ENCODE measurements at places on chromosomes 12 and 14. TPM values are rescaled to one million over a fixed set of nuclear protein-coding genes. Genes with fewer than 3 reads are reported as not detected.
A peak's percentile ranks its signal among the peaks of the same experiment; 100 is the strongest.

- H3K4me1 ChIP-seq = no peaks in the 10 kb centered on the region
- H3K27me3 ChIP-seq = no peaks in the 10 kb centered on the region
- no peak overlapping the region for H3K27ac ChIP-seq
- no peaks in the 10 kb centered on the region for H3K36me3 ChIP-seq
- no peak for DNase-seq
- H3K4me3 ChIP-seq = no peak overlapping the region
These were observed 61.7 kb upstream of the RFLNA start for GRCh38 chr12:124233041-124233796.

- no peaks in the 10 kb centered on the region for H3K36me3 ChIP-seq
- no peak overlapping the region for H3K4me3 ChIP-seq
- no peak for DNase-seq
- no peaks in the 10 kb centered on the region for H3K27me3 ChIP-seq
- H3K4me1 ChIP-seq = peaks cover 72% of the 10 kb centered on the region
These were observed 2.8 kb upstream of the PTMS start for GRCh38 chr12:6763380-6763779.

DNA sequence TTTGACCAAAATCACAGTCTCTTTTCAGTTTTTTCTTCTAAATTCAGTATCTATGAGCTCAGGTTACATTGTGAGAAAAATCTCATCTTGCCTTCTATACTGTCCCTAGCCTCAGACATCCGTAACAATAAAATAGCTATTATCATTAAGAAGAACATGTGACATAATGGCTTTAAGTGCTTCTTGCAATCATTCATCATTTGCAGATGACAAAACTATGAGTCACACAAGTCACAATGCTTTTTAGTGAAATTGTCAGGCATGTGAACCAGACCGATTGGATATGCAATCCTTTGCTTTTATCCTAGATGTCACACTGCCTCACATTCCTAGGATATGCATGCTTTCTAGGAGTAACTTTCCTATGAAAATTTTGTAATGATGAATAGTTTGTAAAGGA, 313.1 kb downstream of the SLC6A15 start:
- no peak overlapping the region for H3K27ac ChIP-seq
- H3K27me3 ChIP-seq = no peaks in the 10 kb centered on the region
- no peak overlapping the region for H3K4me3 ChIP-seq
- no peaks in the 10 kb centered on the region for H3K4me1 ChIP-seq

DNA sequence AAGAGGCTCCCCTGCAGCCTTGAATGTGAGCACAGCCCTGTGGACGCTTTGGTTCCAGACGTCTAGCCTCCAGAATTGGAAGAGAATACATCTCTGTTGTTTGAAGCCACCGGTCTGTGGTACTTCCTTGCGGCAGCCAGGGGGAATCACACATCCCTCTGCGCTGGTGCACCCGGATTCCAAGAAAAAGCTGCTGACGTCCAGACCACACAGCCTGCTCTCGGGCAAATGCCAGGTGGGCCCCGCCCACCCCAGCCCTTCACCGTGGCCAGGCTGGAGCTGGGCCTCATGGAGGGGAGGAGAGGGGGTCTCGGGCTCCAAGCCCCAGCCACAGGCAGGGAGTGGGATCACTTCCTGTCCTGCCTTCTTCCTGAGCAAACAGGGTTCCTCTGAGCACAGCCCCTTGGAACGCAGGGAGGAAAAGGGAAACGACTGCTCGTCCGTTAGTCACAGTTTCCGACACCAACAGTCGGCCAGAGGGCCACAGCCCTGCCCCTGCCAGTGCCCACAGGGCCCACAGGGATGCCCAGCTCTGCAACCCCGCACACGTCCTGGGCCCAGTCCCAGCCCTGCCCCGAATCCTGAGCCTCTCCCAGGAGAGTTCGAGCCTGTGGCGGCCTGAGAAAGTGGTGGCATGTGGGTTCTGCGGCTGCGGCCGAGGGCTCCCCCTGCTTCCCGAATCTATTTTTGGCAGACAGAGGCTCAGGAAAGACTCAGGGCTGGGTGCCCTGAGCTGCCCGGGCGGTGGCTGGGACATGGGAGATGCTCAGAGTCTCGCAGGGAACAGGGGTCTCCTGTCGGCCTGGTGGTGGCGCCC, 85.3 kb downstream of the RFLNA start:
- H3K27ac ChIP-seq = no peak overlapping the region
- no peak overlapping the region for H3K4me3 ChIP-seq
- no peak for DNase-seq
- H3K4me1 ChIP-seq = peaks cover 6% of the 10 kb centered on the region

DNA sequence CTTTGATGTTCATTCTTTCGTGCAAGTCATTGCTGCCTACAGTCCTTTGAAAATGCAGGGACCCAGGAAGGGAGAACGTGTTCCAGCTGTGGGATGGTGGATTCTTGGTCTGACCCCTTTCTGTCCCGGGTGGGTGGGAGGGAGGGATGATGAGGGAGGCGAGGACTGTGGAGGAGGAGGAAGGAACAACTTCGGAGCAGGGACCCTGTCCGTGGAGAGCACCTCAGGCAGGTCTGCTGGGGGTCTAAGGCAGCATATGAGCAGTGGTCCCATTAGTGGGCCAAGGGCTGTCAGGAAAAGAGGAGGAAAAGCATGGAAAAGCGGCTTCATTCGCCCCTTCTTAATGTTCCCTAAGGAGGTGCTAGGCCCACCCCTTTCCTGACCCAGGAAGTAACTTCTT, 36.0 kb downstream of the CACNA2D4 start:
- no peaks in the 10 kb centered on the region for H3K27me3 ChIP-seq
- no peaks in the 10 kb centered on the region for H3K4me1 ChIP-seq
- H3K4me3 ChIP-seq = no peak overlapping the region

DNA sequence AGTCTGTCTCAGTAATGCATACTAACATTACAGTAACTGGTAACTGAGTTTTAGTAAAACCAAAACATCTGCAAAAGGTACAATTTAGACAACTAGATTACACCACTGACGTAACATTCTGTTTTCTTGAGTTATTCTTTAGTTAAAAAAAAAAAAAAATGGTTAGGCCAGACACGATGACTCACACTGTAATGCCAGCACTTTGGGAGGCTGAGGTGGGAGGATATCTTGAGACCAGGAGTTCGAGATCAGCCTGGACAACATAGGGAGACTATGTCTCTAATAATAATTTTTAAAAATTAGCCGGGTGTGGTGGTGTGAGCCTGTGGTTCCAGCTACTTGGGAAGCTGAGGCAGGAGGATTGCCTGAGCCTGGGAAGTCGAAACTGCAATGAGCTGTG, 34.1 kb downstream of the AP5M1 start:
- H3K27me3 ChIP-seq = no peaks in the 10 kb centered on the region
- H3K27ac ChIP-seq = no peak overlapping the region

DNA sequence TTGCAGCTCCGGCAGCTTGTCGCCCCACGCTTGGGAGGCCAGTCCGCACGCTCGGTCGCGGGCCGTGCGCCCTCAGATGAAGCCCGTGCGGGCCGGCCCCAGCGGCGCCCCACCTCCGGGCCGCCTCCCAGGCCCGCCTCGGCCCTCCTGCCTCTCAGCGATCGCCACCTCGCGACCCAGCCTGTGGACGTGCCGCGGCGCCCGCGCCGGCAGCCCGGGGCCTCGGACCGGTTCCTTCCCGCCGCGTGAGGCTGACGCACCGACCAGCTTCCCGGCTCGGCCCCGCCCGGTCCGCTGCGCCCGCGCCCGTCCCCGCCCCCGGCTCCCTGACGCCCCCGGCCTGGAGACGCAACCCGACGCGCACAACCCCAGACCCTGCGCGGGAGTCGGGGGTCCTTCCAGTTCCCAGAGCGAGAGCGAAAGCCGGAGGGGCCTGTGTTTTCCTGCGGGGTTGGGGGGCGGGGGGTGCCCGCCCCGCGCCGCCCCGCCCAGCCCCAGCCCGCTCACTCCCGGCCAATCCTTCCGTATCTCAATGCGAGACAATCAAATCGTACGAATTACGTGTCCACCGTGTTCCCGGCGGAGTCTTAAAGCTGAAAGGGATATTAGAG, at the start of gene ERO1A:
Gene ERO1A, minus strand, starts transcription at position 78 of the 611 bp plus-strand sequence. Its CDS starts 77 bp downstream, at position 1.
- no peaks in the 10 kb centered on the region for H3K36me3 ChIP-seq
- peaks cover 42% of the 10 kb centered on the region for H3K4me1 ChIP-seq
- no peaks in the 10 kb centered on the region for H3K27me3 ChIP-seq
- DNase-seq = no peak
- H3K27ac ChIP-seq = peak within 1 kb of the TSS; percentile 93

The KRT85 gene
- total RNA-seq = not detected

All from HCT116 (cell line).